CD8-positive, alpha-beta memory T cell (primary cell): ENCODE measurements at places on chromosomes 1 and 21. TPM values are rescaled to one million over a fixed set of nuclear protein-coding genes. Genes with fewer than 3 reads are reported as not detected.

NR5A2 gene
- not detected for total RNA-seq

FCRL6 gene
- total RNA-seq = 1.5 TPM

DNA sequence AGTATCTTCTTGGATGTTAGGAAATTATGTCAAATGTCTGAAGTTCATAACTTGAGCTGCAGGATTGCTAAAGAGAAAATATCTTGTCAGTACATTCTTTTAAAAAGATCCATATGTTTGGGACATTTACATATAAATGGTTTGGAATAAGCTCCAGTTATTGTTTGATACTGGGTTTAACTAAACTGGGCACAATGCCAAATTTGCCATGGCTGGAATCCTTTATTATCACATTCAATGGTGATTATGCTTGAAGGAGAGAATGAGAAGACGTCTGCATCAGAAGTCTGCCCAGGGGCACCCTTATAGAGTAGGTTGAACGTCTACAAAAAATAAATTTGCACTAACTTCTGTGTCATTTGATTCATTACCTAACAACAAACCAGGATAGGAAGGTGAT is 652.5 kb downstream of the AMY1C start:
- no peaks in the 10 kb centered on the region for H3K27me3 ChIP-seq
- no peak for DNase-seq
- H3K4me3 ChIP-seq = no peak overlapping the region
- no peaks in the 10 kb centered on the region for H3K36me3 ChIP-seq
- no peaks in the 10 kb centered on the region for H3K4me1 ChIP-seq

DNA sequence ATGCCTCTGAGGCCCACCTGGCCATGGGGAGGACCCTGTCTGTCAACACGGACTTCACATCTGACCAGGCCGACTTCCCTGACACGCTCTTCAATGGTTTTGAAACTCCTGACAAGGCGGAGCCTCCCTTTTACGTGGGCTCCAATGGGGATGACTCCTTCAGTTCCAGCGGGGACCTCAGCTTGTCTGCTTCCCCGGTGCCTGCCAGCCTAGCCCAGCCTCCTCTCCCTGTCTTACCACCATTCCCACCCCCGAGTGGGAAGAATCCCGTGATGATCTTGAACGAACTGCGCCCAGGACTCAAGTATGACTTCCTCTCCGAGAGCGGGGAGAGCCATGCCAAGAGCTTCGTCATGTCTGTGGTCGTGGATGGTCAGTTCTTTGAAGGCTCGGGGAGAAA is 101.8 kb downstream of the ADARB1 start:
- no peak overlapping the region for H3K4me3 ChIP-seq
- DNase-seq = no peak
- no peak overlapping the region for H3K27ac ChIP-seq
- no peaks in the 10 kb centered on the region for H3K4me1 ChIP-seq
- peaks cover 12% of the 10 kb centered on the region for H3K36me3 ChIP-seq

DNA sequence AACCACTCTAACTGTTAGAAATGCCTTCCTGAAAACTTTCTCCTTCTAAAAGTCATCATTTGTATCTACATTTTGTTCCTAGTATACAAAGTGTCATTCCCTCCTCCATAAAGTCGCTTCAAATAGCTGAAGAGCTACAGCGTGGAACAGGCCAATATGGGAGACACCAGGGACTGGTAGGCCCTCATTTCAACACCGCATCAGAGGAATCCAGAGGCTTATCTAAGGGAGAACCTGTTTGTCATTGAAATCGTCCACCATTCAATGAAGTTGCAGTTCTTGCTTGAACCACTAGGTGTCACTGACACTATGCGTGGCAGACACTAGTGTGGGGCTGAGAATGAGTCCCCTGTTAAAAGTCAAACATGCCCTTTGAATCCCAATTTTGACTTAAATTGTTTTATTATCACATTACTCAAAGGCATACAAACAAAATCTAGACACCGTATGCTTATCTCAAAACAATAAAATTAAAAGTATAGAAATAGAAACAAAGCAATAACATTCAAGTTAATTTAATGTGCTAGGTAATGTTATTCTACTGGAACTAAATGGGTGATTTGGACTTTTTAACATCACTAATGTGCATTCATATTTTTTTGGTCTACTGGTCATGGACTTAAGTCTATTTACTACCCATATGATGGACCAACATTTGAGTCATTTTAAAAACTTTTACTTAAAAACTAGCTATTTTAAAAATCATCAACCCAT is 182.3 kb downstream of the FCRL5 start:
- no peak for DNase-seq
- no peak overlapping the region for H3K27ac ChIP-seq
- H3K4me1 ChIP-seq = no peaks in the 10 kb centered on the region
- no peak overlapping the region for H3K4me3 ChIP-seq

DNA sequence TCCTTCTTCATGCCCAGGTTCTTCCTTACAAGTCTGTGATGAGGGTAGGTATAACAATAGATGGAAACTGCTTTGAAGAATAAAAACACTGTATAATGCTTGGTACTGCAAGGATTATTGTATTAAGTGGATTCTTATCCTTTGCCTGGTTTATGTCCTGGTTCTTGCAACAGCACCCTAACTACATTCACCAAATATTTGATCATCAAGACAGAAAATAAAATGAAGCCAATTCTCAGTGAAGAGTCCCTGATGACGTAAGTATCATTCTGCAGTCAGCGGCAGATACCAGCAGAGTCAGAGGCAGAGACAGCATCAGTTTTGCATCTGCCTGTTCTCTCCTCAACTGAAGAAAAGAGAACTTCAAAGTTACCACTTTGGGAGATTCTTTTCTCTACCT is 19.7 kb downstream of the ARHGEF11 start:
- no peak for DNase-seq
- H3K27ac ChIP-seq = no peak overlapping the region
- H3K27me3 ChIP-seq = no peaks in the 10 kb centered on the region
- no peaks in the 10 kb centered on the region for H3K36me3 ChIP-seq
- H3K4me1 ChIP-seq = no peaks in the 10 kb centered on the region
- H3K4me3 ChIP-seq = no peak overlapping the region

- H3K36me3 ChIP-seq = no peaks in the 10 kb centered on the region
- H3K27me3 ChIP-seq = no peaks in the 10 kb centered on the region
- DNase-seq = no peak
- H3K27ac ChIP-seq = no peak overlapping the region
- no peak overlapping the region for H3K4me3 ChIP-seq
Measured at GRCh38 chr21:26852423-26852822, 7.2 kb upstream of the ADAMTS1 start.
